ENCODE measurements at places on chromosomes 13 and 19.
A peak's percentile ranks its signal among the peaks of the same experiment; 100 is the strongest.

DNA sequence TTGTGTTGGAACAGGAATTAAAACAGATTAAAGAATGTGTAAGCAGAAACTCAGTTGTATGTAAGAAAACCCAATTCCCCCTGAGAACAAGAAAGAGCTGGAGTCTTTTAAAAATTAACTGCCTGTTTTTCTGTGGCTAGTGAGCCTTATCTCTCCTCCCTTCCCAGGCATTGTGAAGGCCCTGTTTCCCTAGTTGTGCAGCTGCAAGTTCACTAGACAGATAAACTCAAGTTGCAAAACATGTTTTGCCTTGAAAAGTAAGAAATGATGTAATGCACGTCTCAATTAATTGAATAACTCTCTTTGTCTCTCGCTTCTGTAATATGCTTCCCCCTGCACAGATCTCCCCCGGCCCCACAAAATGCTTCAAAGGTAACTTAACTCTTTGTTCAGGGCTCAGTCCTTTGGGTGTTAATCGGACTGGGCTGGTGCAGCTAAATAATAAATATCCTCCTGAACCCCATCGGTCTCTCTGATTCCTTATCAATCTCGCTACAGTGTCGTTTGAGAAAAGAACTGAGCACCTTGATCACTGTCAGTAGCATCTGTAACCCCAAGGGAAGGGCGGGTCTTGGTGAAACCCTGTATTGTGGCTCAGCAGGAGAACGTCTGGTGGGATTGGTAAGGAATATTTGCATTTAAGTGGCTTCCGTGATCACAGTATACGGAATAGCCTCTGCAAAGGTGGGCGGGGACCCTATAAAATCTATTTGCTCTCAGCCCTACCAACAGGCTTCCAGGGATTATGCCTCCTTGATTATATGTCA lies 1.6 kb upstream of the ZNF556 start:
- DNase-seq = no peak

DNA sequence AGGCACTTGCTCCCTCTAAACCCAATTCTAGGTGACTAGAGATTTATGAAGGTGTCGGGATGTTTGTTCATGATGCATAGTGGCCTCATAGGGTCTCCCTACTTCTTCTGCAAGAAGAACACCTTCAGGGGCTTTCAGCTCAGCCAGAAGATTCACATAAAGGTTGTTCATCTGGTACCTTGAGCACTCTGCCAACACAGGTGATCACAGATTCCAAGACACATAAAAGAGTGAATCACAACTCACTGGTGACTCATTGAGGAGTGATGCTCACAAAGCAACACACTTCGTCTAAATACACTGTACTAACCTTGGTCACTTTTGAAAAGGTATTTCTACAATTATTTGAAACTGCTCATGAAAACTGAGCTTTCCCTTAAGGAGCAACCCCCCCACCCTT lies 6.8 kb upstream of the ZNF324 start:
- no peak for DNase-seq

- no peak for DNase-seq
These were observed 43.2 kb downstream of the LATS2 start for GRCh38 chr13:21018220-21018619.

DNA sequence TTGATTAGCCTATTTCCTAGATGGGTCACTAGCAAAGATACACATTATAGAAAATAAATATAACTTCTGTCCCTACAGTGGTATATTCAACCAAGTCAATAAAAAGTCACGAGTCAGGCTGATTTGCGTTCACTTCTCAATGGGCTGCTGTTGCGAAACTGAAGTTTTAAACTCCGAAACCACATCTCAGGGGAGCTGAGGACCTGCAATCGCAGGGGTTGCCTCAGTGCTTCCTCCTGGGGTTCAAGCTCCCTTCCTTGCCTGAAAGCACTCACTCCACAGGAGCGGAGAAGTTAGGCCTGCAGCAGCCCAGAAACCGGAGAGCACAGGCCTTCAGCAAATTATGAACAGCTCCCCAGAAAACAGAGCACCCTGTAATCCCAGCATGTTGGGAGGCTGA lies 39.6 kb downstream of the RAB20 start:
- DNase-seq = no peak

- DNase-seq = no peak
These were observed 31.3 kb upstream of the CEBPA start for GRCh38 chr19:33333642-33334041.

- no peak for DNase-seq
These were observed 36.7 kb upstream of the C13orf46 start for GRCh38 chr13:114010401-114011101.

DNA sequence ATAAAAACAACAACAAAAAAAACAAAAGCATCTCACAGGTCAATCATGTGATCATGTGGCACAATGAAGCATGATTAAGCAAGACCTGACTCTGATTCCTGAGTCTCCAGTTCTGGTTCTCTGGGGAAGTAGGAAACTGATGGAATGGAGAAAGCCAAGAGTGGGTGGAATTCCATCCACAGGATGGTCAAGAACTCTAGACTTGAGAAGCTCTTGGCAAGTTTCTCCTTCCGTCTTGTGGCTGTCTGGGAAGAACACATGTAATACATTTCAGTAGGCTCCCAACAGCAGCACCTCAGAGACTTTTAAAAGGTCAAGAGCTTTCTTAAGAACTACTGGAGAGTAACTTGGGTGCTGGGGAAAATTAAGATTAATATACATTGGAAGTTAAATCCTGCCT lies 78.6 kb upstream of the TSHZ3 start:
- DNase-seq = no peak

GRCh38 chr13:73833325-73834070 lies 300.7 kb downstream of the KLF12 start:
- DNase-seq = no peak

DNA sequence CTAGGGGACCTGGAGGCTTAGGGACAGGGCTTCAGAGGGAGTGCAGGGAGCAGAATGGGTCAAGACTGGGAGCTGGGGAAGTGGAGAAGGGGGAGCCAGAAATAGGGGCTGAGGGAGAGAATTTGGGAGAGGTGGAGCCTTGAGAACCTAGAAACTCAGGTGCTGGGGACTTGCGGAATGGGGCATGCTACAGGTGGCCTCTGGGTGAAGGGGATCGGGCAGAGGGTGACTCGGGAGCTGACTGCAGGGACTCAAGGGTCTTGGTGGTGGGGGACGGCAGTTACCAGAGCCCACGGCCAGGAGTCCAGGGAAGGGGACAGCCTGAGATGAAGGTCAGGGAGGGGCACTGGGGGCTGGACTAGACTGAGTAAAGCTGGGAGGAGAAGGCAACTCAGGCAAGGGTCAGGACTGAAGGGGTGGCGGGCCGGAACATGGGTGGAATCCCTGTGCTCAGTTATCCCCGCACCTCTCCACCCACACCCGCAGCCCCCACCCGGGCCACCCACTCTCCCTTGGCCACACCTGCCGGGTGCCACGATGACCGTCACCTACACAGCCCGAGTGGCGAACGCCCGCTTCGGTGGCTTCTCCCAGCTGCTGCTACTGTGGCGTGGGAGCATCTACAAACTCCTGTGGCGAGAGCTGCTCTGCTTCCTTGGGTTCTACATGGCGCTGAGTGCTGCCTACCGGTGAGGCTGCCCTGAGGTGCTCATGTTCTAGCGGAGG lies 628 bp downstream of the BEST2 start:
- no peak for DNase-seq

DNA sequence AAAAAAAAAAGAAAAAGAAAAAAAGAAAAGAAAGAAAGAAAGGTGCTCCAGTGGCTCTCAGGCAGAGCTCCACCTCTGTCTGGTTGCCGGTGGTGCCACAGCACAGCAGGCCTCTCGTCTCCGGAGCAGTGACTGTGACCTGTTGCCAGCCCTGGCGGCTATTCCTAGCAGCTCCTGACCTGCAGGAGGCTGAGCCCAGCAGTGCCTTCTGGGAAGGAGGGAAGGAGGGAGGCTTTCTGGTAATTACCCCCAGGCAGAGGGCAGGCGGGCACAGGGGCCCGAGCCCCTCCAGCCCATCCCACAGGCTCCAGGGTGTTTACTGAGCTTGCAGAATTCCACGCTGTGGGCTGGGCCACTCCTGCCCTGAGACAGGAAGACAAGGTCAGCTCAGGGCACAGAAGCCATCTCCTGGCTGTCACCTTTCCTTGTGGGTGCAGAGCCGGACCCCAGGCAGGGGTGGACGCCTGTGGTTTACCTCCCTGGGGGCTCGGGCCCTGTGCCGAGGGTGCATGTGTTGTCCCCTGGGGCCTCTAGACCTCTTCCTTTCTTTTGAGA lies 77.9 kb downstream of the GNG7 start:
- DNase-seq = no peak

- no peak for DNase-seq
These were observed 695.6 kb downstream of the PCDH9 start for GRCh38 chr13:66534561-66534960.

GRCh38 chr13:74662905-74663304 lies 528.7 kb upstream of the KLF12 start:
- no peak for DNase-seq

GRCh38 chr19:2223959-2224358 lies 12.2 kb downstream of the PLEKHJ1 start:
- DNase-seq = peak; percentile 87

GRCh38 chr13:34522808-34523207 lies 419.3 kb upstream of the NBEA start:
- DNase-seq = no peak

GRCh38 chr19:49488863-49489537 lies 1.6 kb downstream of the RPL13A start:
- DNase-seq = no peak

- peak; percentile 62 for DNase-seq
These were observed 709 bp downstream of the DPP9 start for GRCh38 chr19:4722671-4723594.

DNA sequence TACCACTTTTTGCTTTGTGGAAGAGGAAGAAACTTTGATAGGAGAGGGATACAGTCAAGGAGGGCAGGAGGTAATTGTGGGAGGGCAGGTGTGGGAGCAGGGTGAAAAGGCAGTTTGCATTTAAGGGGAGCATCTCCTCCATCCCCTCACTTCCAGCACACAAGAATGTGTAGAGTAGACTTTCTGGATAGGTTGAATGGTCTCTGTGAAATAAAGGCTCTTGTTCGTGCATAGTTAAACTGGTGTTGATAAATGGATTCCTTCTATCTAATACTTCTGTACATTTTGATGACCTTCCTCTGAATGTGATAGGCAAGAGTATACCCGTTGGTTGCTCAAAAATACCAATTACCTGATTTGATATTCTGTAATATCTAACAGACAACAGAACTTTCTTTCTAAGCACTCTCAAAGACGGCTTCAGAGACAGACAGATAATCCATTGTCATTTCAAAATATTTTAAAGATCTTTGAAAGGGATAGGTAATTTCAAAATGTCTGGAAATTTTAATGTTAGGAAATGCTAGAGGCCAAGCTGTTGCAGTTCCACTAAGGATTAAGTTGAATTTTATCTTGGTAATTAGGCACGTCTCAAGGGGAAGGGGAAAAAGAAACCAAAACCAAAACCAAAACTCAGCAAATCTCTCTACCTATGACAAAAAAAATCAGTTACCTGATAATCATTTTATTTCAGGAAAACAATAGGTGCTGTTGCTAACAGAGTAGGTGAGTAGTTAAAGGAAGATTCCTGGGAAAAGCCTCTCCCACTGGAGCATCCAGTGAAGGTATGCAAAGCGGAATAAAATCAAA lies 302.6 kb downstream of the COG6 start:
- no peak for DNase-seq

- DNase-seq = no peak
These were observed 8.9 kb upstream of the ZNF527 start for GRCh38 chr19:37361994-37362393.

- DNase-seq = no peak
These were observed 226.7 kb upstream of the TSHZ3 start for GRCh38 chr19:31575846-31576335.

DNA sequence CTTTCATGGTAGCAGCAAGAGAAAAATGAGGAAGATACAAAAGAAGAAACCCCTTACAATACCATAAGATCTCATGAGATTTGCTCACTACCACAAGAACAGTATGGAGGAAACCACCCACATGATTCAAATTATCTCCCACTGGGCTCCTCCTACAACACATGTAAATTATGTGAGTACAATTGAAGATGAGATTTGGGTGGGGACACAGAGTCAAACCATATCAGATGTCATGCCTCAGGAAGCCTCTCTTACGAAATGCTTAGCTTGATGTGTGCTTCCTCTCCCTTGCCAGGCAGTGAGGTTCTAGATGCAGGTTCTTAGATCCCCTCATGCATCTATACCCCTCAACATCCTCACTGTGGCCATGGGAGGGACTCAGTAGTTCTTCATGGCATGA lies 63.2 kb upstream of the RGCC start:
- no peak for DNase-seq

DNA sequence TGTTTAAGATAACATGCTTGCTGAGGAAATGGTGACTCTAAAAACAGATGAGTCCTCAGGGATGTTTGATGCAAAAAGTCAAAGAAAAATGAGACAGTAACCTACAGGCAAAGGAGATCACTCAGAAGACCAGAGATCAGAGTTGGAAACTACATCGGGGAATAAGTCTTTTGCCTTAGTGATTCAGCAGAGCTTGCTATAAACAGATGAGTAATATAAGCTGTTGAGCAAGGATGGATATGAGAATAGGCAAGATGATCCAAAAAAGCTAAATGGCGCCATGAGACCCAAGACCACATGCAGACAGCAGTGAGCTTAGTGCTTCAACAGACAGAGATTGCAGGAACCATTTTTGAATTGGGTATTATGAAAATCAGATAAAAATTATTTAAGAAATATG lies 168.6 kb downstream of the POSTN start:
- DNase-seq = no peak

GRCh38 chr19:29089315-29089870 lies 123.6 kb downstream of the UQCRFS1 start:
- no peak for DNase-seq

DNA sequence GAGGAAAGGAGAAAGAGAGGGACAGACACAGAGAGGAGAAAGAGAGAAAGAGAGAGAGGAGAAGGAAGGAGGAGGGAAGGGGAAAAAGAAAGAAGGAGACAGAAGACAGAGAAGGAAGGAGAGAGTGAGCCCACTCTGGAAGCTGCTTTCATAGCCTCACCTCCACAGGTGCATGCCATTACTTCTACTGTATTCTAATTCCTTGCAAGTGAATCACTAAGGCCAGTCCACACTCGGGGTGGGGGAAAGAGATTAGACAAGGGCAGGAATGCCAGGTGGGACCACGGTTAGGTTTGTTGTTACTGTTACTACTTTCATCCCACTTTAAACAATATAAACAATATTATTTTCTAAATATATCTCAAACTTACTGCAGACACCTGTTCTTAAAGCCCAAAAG lies 684.5 kb upstream of the ARGLU1 start:
- DNase-seq = no peak
